ENCODE measurements at places on chromosomes 16 and 17.

DNA sequence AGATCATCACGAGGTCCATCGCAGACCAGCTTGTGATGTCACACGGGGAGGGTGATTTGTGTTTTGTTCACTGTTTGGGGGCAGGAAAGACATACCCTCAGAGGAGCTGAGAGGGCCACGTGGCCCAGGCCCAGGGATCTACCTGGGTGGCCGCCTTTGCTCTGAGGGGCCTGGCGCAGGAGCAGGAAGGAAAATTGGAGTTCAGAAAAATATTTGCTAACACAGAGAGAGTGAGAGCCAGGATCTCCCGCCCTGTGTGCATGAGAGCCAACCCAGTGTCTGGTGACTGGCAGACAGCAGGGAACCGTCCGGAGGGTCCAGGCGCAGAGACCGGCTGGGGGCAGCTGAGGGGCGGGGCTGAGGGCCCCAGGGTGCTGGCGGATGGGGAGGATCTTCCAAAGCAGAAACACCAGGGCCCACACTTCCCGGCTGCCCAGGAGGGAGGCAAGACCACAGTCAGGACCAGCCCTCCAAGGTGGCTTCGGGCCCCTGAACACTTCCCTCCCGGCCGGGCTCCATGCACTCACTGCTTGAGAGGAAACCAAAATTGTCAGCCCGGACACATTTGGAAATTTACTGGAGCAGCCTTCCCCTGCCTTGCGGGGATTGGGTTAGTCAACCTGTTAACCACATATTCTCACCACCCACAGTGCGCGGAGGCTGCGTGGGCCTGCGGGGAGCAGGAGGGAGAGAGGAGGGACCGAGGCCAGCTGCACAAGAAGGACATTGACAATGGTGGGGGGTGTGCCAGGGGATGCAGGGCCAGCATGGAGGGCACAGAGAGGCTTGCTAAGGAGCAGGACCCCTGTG, 52.6 kb downstream of the RBFOX3 start:
- no peak for DNase-seq

GRCh38 chr16:80023865-80024264, 423.3 kb upstream of the MAF start:
- no peak for DNase-seq

DNA sequence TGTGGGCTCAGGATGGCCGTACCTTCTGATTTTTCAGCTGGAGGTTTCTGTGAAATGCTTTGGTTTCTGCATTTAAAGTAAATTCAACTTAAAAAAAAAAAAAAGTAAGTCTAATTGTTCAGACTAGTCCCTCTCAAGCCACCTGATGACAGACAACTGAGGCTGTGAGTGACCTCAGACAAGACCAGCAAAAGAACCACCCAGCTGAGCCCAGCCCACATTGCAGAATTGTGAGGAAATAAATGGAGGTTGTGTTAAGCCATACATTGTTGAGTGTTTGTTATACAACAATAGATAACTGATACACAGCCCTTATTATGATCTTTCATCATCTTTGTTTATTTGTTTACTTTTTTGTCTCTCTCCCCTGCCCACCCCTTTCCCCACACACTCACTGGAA, 44.7 kb upstream of the CMIP start:
- no peak for DNase-seq

- no peak for DNase-seq
These were observed 19.4 kb upstream of the SUPT4H1 start for GRCh38 chr17:58371300-58371950.

- no peak for DNase-seq
These were observed 974 bp downstream of the GALR2 start for GRCh38 chr17:76075364-76076145.

- DNase-seq: no peak
These were observed 459.1 kb downstream of the SOX9 start for GRCh38 chr17:72579990-72580320.

DNA sequence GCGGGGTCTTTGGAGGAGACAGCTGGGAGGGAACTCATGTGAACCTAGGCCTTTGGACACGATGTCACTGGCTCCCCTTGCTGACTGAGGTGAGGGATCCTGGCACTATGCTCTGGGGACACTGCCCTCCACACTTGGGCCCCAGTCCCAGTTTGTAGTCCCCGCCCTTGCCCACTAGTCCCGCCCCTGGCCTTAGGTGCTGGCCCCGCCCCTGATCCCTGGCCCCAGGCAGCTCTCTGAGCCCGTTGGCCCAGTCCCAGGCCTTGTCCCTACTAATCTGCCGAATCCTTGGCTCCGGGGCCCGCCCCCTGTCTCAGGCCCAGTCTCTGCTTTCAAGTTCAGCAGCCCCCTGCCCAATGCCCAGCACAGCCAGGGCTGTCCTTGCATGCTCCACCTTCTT, 61.0 kb downstream of the SMPD3 start:
- DNase-seq: no peak

DNA sequence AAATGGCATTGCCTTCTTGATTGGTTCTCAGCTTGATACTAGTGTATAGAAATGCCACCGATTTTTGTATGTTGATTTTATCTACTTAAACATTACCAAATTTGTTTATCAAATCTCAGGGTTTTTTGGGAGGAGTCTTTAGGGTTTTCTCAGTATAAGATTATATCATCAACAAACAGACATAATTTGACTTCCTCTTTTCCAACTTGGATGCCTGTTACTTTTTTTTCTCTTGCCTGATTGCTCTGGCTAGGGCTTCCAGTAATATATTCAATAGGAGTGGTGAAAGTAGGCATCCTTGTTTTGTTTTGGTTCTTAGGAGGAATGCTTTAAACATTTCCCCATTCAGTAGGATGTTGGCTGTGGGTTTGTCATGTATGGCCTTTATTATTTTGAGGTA, 29.1 kb downstream of the EFCAB13 start:
- no peak for DNase-seq

- DNase-seq: no peak
These were observed at the start of gene COX6A2 for GRCh38 chr16:31428279-31428597. Gene COX6A2 (minus strand): TSS chr16:31428360. CDS start chr16:31428325, 35 bp downstream.

- DNase-seq: no peak
These were observed 41.9 kb upstream of the ATP2A3 start for GRCh38 chr17:4006165-4006589.

- DNase-seq: no peak
These were observed 33.1 kb downstream of the PMP22 start for GRCh38 chr17:15231851-15232516.

- no peak for DNase-seq
These were observed 668 bp downstream of the USP36 start for GRCh38 chr17:78839762-78840529.
